Left forelimb (tissue), 1 donor: ENCODE measurements at places on chromosomes 5 and 9.

GRCh38 chr5:149217096-149217802 lies 54.4 kb upstream of the AFAP1L1 start:
- no peak for DNase-seq

DNA sequence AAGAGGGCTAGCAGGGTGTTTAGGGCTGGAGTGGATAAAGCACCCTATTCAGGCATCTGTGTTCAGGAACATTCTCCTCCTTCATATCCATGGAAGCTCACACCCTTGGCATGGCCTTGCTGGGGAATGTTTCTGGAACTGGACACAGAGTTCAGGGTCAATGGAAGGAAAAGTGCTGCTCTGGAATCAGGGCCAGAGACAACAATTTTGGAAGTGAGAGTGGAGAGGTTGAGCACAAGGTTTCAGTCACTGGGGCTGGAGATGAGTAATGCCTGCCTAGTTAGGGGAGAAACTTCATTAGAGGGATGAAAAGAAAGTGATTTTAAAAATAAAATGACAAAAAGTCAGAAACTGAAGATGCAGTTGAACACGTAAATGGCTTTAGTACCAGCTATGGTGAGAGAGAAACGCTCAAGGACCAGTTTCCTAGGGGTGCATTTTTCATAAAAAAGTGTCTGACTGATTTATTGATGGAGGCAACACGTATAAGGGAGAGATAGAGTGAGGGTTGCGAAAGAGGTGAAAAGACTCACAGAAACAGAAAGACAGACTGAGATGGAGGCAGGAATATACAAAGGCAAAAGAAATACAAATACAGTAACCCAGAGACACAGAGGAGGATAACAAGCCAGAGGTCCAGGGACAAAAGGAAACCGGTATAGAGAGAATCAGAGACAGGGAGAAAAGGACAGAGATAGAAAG lies 8.0 kb upstream of the TNFSF15 start:
- no peak for DNase-seq

DNA sequence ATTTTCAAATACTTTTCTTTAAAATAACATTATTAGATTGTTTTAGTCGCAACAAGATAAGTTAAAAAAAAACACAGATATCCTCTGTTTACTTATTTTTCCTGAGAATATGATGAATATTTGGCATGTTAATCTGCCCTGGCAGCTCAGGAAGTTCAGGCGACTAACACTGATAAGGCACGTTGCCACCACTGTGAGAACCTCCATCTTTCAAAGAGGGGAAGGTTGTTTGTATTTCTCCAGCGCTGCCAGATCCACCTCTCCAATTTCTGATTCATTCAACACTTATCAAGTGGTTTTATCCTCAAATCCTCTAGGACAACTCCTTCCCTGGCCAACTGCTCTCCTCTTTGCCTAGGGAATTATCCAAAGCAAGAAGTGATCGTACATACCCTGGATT lies 21.8 kb downstream of the CTNNAL1 start:
- no peak for DNase-seq

GRCh38 chr5:93461756-93462155 lies 119.3 kb downstream of the NR2F1-AS1 start:
- no peak for DNase-seq

GRCh38 chr5:126858441-126858840 lies 81.5 kb downstream of the LMNB1 start:
- DNase-seq = no peak

DNA sequence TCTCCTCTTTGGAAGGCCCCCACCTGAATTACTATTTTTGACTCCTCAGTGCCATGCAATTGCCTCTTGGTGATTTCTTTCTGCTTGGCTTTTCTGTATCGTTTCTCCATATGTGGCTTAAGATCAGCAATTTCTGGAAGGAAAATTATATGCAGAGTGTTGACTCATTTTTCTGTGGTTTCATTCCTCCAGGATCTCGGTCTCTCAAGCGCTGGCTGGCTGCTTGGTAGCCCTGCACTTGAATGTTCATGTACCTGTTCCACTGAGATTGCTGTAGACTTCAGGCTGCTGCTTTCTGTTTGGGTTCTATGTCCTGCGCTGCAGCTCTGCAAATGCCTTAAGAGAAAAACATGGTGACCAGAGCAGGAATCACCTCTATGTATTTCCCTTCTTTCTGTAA lies 77.6 kb downstream of the INIP start:
- no peak for DNase-seq

- no peak for DNase-seq
These were observed 155.2 kb downstream of the GAS1 start for GRCh38 chr9:86792136-86792535.

DNA sequence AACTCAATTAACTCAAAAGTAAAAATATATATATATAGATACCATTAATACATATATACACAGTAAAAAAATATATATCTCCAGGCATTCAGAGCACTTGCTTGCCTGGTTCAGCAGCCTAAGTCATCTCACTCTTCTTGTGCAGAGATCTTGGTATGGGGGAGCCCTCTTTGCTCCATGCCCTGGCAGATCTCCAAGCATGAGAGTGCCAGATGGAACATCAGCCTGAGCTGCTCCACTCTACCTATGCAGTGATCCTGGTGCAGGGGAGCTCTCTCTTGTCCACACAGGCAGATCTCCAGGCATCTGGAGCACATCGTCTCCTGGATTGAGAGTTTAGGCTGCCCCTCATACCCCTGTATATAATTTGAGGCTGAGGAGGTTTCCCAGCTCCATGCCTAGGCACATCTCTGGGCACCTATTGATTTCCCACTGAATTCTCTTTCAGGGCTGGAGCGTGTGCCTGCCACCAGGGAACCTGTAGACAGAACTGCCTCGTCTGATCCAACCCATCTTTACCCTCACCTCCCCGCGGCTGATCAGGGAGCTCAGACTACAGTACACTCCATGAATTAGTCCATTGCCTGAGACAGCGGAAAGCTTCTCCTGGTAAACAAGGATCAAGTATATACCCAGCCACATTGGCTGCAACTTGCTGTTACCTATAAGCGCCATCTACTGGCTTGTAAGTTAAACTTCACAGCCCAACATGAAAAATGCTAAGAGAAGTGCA lies 342.4 kb upstream of the GRIA1 start:
- DNase-seq = no peak

DNA sequence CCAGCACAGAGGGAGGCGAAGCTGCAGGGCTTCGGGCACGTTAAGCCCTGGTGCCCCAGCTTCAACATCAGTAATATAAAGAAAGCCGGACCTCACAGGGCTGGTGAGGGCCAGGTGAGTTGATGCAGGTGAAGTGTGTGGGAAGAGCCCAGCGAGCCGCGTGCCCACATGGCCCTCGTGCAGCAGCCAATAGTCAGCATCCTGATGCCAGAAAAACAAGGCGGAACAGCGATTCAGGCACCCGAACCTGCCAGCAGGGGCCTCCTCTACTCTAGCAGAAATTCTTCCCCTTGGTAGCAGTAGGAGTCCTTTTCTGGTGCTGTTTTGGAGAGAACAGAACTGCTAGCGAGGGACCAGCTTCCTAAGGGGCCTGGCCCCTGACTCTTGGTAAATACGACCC lies 7.8 kb downstream of the MED10 start:
- peak; percentile 55 for DNase-seq
